ENCODE measurements at places on chromosomes 3 and 15. TPM values are rescaled to one million over a fixed set of nuclear protein-coding genes. Genes with fewer than 3 reads are reported as not detected.

GRCh38 chr3:33287672-33288282 is 10.5 kb downstream of the FBXL2 start:
- DNase-seq, result no peak
- H3K36me3 ChIP-seq, result no peaks in the 10 kb centered on the region
- H3K4me3 ChIP-seq, result no peak overlapping the region
- no peaks in the 10 kb centered on the region for H3K27me3 ChIP-seq
- H3K4me1 ChIP-seq, result no peaks in the 10 kb centered on the region

DNA sequence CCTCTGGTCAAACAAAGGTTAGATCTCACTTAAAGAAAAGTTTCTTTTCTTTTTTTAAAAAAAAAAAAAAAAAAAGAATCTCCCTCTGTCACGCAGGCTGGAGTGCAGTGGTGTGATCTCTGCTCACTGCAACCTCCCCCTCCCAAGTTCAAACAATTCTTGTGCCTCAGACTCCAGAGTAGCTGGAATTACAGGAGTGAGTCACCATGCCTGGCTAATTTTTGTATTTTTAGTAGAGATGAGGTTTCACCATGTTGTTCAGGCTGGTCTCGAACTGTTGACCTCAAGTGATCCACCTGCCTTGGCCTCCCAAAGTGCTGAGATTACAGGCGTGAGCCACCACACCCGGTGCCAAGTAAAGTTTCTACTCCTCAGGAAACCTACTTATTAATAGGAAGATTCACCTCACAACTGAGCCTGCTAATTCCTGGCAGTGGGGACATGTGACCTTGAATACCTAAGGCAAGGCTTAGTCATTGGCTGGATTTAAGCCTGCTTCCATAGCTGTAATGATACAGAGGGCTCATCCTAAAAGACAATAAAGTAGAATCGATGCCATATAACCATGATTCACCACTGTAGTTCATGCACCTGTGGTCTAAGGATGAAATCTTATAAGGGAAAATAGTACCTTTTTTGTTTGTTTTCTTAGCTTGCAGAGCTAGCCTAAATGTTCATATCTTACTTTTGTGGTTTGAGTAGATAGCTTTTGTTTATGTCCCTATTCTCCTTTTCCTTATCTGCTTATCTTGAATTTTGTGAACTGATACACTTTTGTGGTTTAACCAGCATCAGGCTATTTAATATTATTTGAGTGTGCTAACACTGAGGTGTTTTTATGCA is 24.8 kb upstream of the RBMS3 start:
- H3K27me3 ChIP-seq, result no peaks in the 10 kb centered on the region
- no peak overlapping the region for H3K27ac ChIP-seq
- H3K4me3 ChIP-seq, result no peak overlapping the region
- no peaks in the 10 kb centered on the region for H3K4me1 ChIP-seq
- H3K36me3 ChIP-seq, result no peaks in the 10 kb centered on the region

DNA sequence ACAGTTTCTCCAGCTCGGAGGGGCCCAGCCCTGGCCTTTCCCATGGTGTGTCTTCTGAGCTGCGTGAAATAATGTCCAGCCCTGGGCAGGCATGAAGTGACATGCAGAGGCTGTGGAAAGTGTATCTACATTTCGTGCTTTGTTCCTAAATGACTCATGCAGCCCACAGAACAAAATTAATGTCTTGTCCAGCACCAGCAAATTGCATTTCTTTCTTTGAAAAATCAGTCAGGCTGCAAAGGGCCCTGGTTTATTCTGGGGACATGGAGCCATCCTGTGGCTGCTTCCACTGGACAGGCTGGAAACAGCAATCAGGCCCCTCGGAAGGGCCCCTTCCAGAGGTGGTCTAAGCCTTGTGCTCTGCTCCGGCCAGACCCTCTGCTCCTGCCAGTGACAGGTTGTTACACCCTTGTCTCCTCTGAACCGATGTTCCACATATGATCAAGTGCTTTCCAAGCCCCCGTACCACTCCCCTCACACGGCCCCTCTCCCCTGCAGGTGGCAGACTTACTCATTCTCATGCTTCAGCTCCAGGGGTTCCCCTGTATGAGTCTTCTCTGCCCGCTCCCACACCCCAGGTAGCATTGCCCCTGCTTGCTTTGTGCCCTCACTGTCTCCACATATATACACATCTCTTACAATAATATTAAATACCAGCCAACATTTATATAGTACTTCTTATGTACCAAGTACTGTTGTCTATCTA is 33.7 kb downstream of the CRYGS start:
- H3K27me3 ChIP-seq, result peaks cover 5% of the 10 kb centered on the region
- no peaks in the 10 kb centered on the region for H3K4me1 ChIP-seq
- H3K27ac ChIP-seq, result no peak overlapping the region
- H3K36me3 ChIP-seq, result no peaks in the 10 kb centered on the region
- no peak for DNase-seq

The ADPRH gene
- 10.9 TPM for total RNA-seq

DNA sequence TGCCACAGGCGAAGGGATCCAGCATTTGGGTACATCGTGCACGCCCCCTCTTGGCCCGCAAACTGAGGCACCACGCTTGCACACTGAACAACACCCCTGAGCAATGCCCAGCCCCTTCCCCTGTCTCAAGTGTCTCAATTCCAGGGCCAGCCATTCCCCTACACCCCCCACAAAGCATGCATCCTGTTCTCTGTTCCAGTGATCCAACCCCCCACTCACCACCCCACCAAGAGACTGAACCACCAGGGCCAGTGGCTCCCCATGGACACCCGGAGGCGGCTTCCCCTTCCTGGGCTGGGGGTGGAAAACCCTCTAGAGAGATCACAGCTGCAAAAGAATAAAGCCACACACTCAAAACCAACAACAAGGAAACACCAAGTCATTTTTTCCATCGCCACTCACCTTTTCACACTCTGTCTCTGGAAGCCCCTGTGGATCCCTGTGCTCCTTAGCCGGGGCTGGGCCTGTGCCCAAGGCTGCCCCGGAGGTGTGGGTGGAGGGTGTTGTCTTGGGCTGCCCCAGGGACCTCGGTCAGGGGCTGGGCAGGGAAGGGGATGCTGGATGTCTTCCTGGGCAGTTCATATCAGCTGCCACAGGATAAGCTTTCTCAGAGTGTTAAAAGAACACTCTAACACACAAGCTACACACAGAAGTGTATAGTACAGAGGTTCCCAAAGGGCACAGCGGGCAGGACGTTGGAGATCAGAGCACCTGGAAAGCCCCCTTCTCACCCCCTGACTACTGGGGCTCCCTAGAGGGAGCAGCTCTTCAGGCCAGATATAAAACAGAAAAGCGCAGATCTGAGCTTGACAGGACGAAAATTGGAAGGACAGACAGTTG is 92.5 kb downstream of the CHSY1 start:
- DNase-seq, result no peak
- no peaks in the 10 kb centered on the region for H3K27me3 ChIP-seq
- no peak overlapping the region for H3K27ac ChIP-seq
- no peaks in the 10 kb centered on the region for H3K36me3 ChIP-seq
